NCI-H2227 treated with DMSO at 0.1 percent for 48 hours (cell line): ENCODE measurements at places on chromosomes 3 and 15.

DNA sequence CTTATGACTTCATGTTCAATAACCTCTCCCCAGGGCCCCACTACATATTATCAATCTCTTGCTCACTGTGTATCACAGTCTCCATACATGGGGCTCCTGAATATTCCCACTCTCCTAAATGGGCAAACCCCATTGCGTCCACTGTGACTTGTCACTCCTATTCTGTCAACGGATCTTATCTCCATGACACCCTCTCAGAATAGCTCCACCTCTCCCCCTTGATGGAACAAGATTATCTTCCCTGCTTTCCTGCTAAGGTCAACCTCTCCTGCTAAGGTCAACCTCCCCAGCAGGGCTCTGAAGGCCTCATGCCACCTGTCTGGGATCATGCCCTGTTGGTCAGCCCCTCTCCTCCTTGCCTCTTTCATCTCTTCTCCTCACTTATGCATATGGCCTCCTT is 1.8 kb downstream of the CLDN18 start:
- no peak for DNase-seq

DNA sequence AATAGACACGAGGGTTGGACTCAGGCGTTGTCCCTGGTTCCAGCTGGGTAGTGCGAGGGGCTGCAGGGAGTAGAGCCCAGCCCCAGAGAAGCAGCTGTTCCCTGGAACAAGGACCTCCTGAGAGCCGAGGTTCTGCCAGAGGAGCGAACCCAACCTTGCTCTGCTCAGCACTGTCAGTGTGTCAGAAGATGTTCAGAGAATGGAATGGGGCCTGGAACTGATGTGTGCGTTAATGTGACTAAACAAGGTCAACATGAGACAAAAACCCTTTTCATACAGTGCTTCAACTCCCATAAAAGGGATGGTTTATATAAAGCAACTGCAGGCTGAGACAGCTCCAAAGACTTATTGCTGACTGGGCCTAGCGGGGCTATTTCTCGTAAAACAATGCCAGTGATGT is 35.5 kb upstream of the HACD2 start:
- DNase-seq = no peak

DNA sequence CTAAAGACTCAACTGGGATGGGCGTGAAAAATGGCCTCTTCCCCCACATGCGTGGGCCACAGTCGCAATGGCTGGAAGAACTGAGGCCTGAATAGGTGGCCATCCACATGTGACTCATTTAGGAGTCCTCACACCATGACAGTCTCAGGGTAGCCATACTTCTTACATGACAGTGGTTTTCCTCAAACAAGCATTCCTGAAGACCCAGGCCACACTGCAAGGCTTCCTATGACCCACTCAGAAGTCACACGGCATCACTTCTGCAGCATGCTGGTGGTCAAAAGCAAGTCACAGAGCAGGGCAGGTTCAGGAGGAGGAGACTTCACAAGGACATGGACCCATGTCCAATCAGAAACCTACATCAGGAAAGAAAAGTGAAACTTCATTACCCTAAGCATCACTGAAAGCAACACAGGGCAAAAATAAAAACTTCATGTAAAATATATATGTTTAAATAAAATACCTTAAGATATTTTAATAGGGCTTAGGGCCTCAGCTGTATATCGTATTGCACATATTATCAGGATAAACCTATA is 257.1 kb downstream of the OPA1 start:
- no peak for DNase-seq

- no peak for DNase-seq
Observed at GRCh38 chr3:56052188-56052587, 416.1 kb downstream of the ERC2 start.

- DNase-seq = no peak
Observed at GRCh38 chr3:15501126-15501525, 20.4 kb downstream of the COLQ start.
